Left ventricle myocardium superior (tissue), 1 donor: ENCODE measurements at places on chromosomes 1 and 21. TPM values are rescaled to one million over a fixed set of nuclear protein-coding genes. Genes with fewer than 3 reads are reported as not detected.

The CCSAP gene
- total RNA-seq, result 2.1 TPM

The AUNIP gene
- total RNA-seq, result not detected

The RAB7B gene
- total RNA-seq, result 1.6 TPM

The RCSD1 gene
- 45.3 TPM for total RNA-seq
